Inflammatory macrophage (primary cell): ENCODE measurements at places on chromosomes 4 and X.

- DNase-seq: no peak
Observed at GRCh38 chr4:129429581-129430320, 333.8 kb downstream of the C4orf33 start.

GRCh38 chr4:7873881-7874280, 65.8 kb downstream of the AFAP1 start:
- DNase-seq: no peak

DNA sequence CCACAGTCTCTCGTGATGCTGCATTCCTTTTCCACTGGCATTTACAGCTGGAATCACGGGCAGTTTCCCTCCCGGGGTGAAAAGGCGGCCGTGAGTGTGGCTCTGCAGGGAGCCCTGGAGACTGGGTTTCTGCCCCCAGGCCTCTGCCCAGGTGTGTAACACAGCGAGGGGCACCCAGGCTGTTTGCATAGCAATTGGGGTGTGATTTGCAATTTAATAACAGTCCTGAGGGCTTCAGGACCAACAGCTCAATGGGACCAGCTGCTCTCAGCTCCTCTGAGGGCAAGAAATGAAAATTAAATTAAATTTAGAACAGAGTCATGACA, 99.0 kb upstream of the SHOX start:
- no peak for DNase-seq

- DNase-seq: no peak
Observed at GRCh38 chr4:53656421-53656981, 65.2 kb upstream of the LNX1 start.

- DNase-seq: peak; percentile 64
Observed at GRCh38 chrX:154486396-154487207, at the start of gene UBL4A. Gene UBL4A, minus strand, starts transcription at chrX:154486615. Its CDS starts 31 bp downstream, at chrX:154486584.

DNA sequence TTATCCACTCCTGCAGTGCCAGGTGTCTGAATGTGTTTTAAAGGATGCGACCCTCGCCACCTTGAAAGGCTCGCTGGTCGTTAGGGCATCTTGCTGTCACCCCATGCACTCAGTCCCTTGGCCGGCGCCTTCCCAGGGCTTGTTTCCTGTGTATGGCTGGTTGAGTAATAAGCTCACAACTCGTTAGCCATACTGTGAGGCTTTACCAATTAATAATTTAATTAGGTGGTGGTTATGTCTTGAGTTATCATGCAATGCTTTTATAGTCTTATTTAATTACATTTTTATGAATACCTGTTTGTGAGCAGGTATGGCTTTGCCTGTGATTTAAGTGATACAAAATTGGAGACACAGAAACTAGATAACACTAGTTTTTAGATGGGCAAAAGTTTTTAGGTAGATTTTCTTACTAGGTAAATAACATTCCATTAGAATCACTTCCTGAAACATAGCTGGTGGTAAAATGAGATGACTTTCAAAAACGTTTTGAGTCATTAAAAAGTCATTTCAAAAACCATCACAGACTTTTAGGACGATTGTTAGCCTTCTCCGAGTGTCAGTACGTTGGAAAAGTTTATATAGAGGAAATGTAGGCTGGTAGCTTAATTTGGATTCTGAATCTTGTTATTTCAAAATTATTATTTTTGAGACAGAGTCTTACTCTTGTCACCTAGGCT, 18.2 kb downstream of the PTTG2 start:
- peak; percentile 50 for DNase-seq

GRCh38 chr4:126969360-126970235, 663.2 kb upstream of the INTU start:
- no peak for DNase-seq

DNA sequence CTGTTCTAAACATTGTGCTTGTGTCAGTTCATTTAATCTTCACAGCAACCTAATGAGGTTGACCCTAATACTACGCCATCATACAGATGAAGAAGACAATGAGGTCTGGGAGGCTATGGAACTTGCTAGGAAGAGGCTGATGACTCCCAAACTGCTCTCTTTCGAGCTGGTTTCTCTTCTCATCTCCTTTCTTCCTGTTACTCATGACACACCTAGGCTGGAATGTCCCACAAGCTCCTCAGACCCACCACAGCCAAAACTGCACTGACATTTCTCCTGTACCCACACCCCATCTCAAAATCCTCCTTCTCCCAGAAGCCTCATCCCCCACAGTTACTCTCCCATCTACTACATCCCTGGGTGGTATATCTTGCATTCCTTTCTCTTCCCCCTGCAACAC, 27.4 kb upstream of the PJA1 start:
- DNase-seq: no peak

DNA sequence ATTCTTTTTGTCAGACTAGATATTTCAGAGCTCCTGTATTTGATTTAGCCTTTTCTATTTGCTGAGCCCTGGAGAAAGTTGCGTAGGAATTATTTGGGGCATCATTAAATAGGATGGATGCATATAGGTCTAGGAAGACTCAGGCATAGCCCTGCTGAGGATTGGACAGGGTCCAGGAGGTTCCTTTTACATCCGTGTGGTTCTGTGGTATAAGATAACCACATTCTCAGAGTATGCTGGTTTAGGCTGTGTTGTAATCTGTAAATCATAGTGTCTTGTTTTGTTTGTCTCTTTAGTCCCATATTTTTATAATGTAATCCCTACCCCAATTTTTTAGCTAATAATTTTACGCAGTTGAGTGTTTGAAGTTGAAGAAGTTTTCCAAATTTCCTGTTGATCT, 513.7 kb downstream of the RPA4 start:
- DNase-seq: no peak

DNA sequence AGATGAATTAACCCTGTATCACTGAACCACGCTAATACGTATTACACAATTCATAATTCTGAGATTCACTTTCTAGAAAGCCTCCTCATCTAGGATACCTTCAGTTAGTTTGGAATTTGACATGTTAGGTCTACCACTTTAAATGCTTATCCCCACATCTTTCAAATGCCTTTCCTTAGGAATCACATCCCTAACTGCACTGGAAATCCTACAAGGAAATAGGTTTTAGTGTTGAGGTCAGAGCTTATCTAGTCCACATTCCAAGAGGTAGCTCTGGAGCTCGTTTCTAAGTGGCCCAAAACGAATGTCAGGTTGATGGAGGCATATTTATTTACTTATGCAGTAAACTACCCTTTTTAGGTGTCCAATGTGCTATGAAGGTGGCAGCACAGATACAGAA, 18.0 kb downstream of the PDHA1 start:
- DNase-seq: no peak

DNA sequence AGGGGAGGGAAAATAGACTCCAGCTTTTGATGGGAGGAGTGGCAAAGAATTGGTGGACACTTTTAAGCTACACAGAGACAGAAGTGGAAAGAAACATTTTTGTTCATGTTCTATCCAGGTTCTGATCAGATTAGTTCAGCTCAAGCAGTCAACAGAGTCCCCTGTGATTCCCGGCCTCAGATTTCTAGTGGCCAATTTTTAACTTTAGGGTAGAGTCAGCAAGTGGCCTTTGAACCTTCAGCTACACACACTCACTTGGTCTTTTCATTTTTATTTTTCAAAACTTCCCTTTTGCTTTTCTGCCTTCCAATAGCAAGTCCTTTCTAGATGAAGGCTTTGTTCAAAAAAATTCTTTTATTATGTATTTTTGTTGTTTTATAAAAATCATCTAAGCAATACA, 169.2 kb upstream of the RPS6KA3 start:
- no peak for DNase-seq

- DNase-seq: no peak
Observed at GRCh38 chrX:124594017-124594651, 247.8 kb downstream of the SH2D1A start.

- no peak for DNase-seq
Observed at GRCh38 chr4:115515772-115516171, 402.4 kb upstream of the NDST4 start.

DNA sequence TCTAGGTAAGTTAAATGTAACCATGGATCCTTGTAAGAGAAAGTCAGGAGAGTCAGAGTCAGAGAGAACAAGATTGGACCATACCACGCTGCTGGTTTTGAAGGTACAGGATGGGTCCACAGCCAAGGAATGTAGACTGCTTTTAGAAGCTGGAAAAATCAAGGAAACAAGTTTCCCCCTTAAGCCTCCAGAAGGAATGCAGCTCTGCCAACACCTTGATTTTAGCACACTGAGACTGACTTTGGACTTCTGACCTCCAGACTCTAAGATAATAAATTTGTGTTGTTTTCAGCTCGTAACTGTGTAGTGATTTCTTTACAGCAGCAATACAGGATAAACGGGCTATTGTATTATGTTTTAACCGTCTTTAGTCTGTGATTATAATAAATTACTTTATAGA, 108.0 kb upstream of the USP38 start:
- no peak for DNase-seq

DNA sequence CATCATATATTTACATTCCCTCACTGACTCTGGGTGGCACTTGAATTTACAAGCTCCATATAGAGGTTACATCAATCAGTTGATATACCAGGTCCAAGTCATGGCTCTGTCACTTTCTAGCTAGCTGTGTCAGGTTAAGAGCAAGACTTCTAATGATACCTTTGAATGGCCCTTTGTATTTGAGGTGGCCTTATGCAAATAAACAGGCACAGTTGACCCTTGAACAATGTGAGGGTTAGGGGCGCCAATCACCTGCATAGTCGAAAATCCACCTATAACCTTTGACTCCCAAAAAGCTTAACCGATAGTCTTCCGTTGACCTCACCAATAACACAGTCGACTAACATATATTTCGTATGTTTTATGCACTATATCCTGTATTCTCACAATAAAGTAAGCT, 1.3 kb upstream of the PTTG2 start:
- DNase-seq: no peak

GRCh38 chrX:102832661-102833060, 104.4 kb upstream of the RAB40AL start:
- no peak for DNase-seq

- DNase-seq: peak; percentile 32
Observed at GRCh38 chr4:15720851-15721250, 18.0 kb downstream of the BST1 start.

DNA sequence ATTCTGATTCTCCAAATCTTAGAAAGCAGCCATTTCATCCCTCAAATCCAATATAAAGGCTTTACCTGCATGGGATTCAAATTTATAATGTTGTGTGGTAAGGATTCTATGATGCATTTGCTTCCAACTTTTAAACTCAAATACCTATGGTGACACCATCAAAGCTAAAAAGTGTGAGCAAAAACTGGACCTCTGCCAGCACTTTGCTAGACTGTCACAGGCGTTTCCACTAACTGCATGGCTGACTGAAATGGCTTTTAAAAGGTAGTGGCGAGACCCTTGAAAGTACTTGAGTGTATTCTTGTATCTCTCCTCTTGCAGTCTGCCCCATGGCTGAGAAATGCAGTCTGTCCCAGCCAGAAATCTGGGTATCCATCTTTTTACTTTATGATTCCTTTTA, 169.4 kb downstream of the AMELX start:
- DNase-seq: no peak

GRCh38 chr4:18869166-18869565, 847.6 kb upstream of the LCORL start:
- no peak for DNase-seq

DNA sequence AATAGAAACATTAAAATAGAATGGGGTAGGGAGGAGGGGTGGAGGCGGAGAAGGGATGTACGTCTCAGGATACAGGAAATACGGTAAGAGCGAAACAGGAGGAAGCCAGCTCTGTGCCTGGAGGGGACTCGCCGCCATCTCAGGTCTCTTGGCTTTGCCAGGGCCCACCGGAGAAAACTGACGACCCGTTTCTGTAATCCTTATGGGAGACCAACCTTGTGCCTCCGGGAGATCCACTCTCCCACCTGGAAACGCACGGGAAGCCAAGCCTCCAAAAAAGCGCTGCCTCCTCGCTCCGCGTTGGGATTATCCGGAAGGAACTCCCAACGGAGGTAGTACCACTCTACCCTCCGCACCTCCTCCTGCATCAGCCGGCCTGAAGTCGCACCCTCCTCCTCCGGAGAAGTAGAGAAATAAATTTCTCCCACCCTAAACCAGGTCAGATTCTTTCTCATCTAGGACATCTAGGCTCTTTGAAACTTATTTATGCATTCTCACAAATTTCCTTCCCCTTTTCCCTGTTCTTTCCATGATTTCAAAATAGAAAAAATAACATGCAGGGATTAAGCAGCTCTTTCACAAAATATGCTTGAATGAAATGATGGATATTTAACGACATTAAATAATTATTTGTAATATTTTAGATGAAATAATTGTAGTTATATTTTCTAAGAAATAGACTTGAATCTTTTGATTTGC, at the start of gene NBDY:
Gene NBDY (plus strand): TSS at position 92 of the 699 bp plus-strand sequence. CDS start 111 bp downstream, at position 203.
- DNase-seq: peak; percentile 35

- DNase-seq: peak; percentile 92
Observed at GRCh38 chr4:53914313-53915016, 149.9 kb downstream of the CHIC2 start.

GRCh38 chr4:76836860-76837562, 60.9 kb downstream of the SOWAHB start:
- DNase-seq: no peak

DNA sequence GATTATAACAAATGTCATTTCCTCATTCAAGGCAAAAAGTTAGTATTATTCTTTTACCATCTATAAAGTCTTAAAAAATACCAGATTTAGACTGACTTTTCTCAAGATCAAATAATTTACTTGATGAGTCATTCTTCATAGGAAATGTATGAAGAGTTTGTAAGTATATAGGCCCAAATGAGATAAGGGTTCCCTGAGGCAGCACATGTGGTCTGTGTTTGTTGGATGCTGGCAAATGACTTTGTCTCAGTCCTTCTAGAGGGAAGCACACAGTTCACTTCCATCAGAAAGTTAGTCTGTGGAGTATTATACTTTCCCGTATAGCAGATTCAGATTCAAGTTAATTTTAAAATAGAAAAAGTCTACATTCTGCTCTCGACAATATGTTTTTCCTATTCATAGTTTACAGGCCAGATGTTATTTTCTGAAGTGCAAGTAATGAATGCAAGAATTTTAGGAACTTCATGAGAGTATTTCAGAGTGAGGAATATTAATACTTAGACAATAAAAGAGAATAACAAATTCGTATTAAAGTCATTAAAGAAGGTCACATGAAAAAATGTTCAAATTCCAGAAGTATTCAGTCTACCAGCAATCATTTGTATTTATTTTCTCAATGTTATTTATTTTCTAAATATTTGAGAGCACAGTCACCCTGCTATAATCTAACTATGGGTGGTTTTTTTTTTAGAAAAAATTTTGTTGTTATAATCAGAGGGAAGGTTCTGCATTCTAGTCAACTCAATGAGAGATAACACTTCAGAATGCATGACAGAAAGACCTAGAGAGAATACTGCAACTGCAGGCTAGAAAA, 601.8 kb upstream of the ZFP42 start:
- DNase-seq: no peak

DNA sequence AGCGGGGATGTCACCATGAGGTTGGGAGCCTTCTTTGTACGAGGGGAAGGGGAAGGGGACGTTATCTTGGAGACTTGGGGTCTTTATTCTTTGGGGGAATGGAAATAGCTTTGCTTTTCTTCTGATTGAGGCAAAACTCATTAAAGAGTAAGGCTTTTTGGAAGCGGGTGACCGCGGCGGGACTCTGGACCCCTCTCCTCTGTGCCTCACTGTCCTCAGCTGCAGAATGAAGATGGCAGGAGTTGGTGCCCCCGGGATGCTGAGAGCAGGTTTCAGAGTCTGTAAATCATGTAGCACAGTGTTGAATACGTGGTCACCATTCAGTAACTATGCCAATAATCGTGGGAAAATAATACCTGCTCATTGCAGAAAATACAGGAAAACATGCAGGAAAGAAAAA, 32.1 kb downstream of the HTT-AS start:
- DNase-seq: no peak

- DNase-seq: no peak
Observed at GRCh38 chrX:74578137-74578536, 36.3 kb downstream of the RLIM start.

- DNase-seq: no peak
Observed at GRCh38 chrX:109920325-109920724, 82.6 kb upstream of the TMEM164 start.

GRCh38 chr4:145829629-145830395, 108.8 kb downstream of the ZNF827 start:
- no peak for DNase-seq
